GM23248 (cell line): ENCODE measurements at places on chromosomes 16 and 17. TPM values are rescaled to one million over a fixed set of nuclear protein-coding genes. Genes with fewer than 3 reads are reported as not detected.

The CES3 gene
- not detected in 2 replicates for total RNA-seq

The TBC1D3I gene
- not detected in 2 replicates for total RNA-seq

The TRPV3 gene
- total RNA-seq = 0.89 and 1.1 TPM in 2 replicates

The TNS4 gene
- total RNA-seq = not detected in 2 replicates

The MPP2 gene
- 5.1 and 13.8 TPM in 2 replicates for total RNA-seq

The RUNDC3A gene
- 0.11 TPM in 1 of 2 replicates, not detected in the other for total RNA-seq

GRCh38 chr16:74726716-74727115 is 26.1 kb upstream of the MLKL start:
- no peak for DNase-seq

DNA sequence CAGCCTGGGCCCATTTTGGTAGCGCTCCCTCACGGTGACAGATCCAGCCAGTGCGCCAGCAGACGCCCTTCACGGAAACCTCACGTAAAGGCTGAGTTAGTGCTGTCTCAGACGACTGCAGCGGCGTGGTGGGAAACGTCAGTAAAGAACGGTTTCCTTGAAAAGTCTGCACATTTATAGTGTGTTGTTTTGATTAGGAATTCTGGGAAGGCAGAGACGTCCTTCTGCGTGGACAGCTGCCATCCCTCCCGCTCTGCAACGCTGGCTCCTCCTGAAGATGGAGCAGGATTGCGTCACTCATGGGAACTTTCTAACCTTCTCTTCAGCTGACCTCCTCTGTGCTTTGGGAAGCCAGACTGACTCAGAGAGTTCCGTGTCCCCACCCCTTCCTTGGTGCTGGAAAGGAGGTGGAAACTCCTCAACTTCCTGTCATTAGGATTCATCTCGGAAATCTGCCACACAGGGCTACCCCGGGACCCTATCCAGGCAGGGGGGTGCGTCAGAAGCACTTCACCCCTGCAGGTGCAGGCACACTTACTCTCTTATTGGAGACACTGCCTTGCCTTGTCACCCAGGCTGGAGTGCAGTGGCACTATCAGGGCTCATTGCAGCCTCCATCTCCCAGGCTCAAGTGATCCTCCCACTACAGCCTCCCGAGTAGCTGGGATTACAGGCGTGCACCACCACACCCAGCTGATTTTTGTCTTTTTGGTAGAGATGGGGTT is 24.3 kb upstream of the CRISPLD2 start:
- peak; percentile 97 for DNase-seq

DNA sequence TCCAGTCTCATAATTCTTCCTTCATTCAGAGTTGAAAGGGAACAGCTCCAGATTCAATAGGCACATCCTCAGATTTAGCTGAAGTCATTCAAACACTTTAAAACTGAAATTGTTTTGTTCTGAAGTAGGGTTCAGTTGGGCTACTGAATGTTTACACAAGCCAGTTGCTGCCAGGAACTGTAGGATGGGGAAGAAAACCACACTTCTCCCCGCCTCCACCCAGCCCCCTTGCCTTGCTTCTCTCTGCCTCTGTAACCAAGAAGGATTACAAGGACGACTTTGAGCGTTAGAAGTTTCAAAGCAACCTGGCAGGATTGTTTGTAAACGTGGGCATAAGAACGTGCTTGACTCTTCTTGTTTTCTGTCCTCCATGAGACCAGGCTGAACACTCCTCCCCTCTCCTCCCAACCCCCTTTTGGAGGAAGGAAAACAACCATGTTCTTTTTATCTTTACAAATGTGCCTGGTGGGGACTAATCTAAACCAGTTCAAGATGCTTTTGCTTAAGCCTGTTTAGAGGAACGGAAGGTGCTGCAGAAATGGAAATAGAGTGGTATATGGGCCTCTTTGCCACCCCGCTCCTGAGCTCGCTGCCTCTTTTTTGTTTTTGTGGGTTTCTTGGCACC is 287.9 kb downstream of the FTO start:
- DNase-seq = no peak

- peak; percentile 48 for DNase-seq
Measured at GRCh38 chr17:35841505-35841904, 27.2 kb downstream of the HEATR9 start.

GRCh38 chr16:47470810-47471209 is 9.7 kb downstream of the PHKB start:
- DNase-seq = no peak

- no peak for DNase-seq
Measured at GRCh38 chr17:47712330-47713023, 18.5 kb downstream of the TBKBP1 start.

- peak; percentile 15 for DNase-seq
Measured at GRCh38 chr16:22786691-22787090, 27.3 kb upstream of the HS3ST2 start.

DNA sequence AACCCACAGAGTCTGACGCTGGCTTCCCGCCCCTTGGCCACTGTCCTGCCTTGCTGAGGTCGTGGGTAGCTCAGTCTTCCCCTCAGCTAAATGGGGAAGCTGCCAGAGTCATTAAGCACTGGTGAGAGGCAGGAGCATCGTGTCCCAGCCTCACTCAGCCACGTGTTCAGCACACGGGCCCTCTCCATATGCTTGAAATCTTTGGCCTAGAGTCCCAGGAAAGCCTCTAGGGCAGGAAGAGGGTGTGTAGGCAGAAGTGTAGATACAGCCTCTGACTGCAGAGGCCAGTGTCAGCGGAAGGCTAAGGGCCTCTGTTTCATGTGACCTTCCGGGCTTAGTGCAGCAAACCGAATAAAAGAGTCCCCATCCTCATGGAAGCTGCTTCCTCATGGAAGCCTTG is 4.1 kb downstream of the DHODH start:
- DNase-seq = no peak

DNA sequence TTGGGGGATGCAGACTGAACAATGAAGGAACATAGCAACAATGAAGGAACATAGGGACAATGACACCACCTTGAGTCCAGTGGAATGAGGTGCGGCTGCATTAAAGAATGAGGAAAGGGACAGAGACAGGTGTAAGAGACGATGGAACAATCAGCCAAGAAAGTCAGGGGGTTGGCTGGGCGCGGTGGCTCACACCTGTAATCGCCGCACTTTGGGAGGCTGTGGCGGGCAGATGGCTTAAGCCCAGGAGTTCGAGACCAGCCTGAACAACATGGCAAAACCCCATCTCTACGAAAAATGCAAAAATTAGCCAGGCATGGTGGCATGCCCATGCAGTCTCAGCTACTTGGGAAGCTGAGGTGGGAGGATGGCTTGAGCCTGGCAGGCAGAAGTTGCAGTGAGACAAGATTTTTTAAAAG is 13.6 kb upstream of the CBFB start:
- no peak for DNase-seq

DNA sequence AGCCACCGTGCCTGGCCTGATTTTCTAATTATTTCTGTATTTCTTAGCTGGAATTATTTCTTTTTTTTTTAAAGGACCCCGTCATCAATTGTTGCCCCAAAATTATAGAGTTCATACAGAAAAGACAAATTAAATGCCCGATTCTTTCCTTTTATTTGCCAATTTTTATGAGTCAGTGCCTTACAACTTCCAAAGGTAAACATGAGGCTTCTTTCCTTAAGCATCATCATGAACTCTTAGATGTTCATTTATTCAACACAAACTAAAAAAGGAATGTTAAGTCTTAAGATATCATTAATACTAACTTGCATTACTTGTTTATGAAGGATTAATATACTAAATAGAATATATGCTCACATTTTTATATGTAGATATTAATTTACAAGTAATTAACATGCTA is 7.2 kb upstream of the ARHGDIA start:
- no peak for DNase-seq

DNA sequence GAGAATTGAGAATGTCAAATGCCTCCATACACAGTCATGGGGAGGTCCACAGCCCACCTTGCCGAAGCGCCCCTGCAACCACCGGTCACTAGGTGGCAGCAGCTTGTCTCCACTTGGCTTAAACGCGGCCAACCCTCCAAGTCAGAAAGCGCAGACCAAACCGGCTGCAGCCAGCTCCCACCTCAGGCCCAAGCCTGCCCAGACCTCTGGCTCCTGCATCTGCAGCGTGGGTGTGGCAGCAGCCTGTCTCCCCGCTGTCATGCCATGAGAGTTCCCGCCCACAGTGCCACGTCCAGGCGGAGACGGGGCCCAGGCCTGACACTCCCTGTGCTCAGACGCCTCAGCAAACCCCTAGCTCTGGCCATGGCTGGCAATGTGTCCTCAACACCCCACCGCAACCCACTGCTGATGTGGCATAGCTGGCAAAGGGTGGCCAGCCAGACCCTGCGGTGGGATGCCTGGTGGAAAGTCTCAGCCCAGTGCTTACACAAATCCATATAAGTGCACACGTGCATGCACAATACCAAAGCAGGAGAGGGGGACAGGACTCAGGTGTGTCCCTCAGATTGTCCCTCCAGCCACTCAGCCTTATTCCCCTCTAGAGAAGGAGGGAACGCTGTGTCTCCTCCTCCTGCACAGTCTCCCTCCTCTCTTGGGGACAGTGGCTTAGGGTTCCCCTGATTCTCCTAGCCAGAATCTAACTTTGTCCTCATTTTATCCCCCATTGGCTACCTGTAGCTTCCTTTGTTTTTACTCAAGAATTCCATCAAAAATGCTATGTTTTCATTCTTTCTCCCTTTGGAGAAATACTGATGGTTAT is 10.9 kb downstream of the COPZ2 start:
- DNase-seq = peak; percentile 99

DNA sequence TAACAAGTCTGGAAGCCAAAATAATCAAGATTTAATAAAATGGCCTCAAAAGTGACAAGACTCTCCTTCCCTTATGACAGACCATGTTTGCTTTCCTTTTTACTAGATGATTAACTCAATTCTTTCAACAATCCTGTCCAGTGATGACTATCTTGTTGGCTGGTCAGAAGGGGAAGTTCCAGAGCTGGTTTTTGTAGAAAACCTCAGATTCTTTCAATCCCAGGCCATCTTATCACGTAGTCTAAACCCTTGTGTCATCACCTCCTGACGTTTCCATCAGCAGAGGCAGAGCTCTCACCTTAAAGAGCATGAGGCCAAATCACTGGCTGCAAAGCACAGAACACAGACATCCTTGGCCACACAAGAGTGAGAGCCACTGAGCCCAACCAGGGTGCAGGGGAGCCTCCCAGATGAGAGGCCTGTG is 125.3 kb downstream of the ANKRD11 start:
- peak; percentile 81 for DNase-seq

DNA sequence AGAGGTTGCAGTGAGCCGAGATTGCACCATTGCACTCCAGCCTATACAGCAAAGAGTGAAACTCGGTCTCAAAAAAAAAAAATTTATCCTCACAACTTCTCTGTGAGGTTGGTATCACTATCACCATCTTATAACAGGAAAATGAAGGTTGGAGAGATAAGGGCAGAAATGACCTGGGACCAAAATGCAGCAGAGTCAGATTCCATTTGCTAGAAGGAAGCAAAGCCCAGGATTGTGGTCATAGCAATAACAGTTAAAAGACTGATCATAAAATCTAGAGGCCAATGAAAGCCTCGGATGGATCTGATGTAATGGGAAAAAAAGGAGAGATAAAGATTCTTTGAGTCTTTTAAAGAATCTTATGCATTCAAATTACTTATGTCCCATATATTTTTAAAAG is 69.6 kb upstream of the TEKT1 start:
- no peak for DNase-seq

GRCh38 chr17:58086953-58087352 is 3.7 kb downstream of the DYNLL2 start:
- no peak for DNase-seq

DNA sequence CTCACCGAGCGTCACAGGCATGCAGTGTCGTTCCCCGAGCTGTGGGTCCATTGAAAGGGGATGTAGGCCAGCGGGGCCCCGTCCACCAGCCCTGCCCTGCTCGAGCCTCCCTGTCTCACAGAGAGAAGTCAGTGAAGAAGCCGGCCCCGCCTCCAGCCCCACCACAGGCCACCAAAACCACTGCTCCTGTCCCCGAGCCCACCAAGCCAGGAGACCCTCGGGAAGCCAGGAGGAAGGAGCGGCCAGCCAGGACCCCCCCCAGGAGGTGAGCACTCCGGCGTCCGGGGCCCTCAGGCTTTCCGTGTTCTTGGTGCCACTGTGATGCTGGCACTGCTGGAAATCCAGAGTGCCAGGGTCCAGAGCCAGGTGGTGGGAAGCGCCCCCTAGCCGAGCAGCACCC is 13.9 kb upstream of the IL17C start:
- DNase-seq = no peak

GRCh38 chr17:21146362-21147015 is 19.7 kb downstream of the DHRS7B start:
- DNase-seq = no peak

DNA sequence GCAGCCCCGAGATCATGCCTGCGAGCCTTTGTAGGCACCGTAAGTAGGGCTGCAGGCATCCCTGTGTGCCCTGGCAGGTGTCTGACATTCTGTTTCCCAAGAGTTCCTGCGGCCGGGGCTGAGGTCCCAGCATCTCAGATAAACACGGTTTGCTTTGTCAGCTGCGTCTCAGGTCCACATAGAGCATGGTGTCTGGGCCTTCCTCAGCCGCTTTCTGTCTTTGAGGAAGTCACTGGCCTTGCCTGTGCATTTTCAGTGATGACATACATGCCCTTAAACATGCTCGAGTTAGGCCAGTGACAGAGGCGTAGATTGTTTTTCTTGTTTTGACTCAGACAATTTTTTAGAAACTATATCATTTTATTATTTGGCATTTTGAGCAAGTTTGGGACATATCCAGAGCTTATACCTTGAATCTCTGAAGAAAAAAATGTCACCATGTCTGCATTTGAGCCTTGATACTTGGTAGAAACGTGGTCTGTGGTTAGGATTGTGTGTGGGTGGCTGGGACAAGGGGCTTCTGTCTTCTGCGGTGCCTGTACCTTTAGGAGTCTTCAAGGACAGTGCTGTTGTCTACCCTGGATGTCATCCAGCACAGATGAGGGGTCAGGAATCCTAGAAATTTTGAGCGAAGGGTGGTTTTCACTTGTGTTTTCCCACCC is 105.8 kb downstream of the SNX29 start:
- no peak for DNase-seq

- DNase-seq = no peak
Measured at GRCh38 chr16:64098451-64098850, 1023.4 kb downstream of the CDH11 start.

- no peak for DNase-seq
Measured at GRCh38 chr16:87601401-87601981, 817 bp upstream of the JPH3 start.

DNA sequence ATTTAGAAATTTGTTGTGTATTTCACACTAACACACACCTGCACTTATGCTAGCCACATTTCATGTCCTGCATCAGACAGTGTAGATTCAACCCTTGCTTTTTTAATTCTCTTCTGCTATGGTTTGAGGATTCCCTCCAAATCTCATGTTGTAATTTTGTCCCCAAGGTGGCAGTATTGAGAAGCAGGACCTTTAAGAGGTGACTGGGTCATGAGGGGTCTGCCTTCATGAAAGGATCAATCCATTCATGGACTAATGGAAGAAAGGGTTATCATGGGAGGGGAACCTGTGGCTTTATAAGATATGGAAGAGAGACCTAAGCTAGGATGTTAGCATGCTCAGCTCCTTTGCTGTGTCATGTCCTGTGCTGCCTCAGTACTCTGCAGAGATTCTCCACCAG is 1032.2 kb downstream of the CDH11 start:
- DNase-seq = peak; percentile 38

DNA sequence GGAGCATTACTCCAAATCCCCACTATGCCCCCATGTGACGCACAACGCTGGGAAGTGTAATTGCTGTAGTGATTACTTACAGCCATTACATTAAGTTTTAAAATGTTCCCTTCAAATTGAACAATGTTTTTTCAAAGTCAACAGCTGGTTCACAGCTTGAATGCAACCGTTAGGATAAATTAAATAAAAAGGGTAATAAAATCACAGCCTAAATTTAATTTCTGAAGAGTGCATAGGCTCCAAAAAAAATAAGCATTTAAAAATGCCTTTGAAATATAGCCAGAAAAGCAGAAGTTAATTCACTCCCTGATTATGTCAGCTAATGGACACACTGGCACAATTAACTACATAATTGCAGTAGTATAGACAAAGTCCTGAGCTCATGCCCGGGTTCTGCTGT is 50.5 kb upstream of the KDM8 start:
- DNase-seq = no peak
